ENCODE measurements at places on chromosomes 4 and X. TPM values are rescaled to one million over a fixed set of nuclear protein-coding genes. Genes with fewer than 3 reads are reported as not detected.

Gene MED12
- 65.1 TPM for total RNA-seq

Gene SFRP2
- 126 TPM for total RNA-seq

Gene SLC7A11
- 0.89 TPM for total RNA-seq

Gene LPAR4
- total RNA-seq: 0.80 TPM

Gene STPG2
- total RNA-seq: 1.5 TPM

Gene TRPC5OS
- total RNA-seq: not detected

Gene UGT2B7
- not detected for total RNA-seq

Gene DMP1
- not detected for total RNA-seq

Gene RHOXF2B
- not detected for total RNA-seq

Gene SPANXD
- not detected for total RNA-seq

Gene CSAG2
- not detected for total RNA-seq

- DNase-seq: no peak
Measured at GRCh38 chr4:82801910-82802521, 3.4 kb upstream of the SCD5 start.

DNA sequence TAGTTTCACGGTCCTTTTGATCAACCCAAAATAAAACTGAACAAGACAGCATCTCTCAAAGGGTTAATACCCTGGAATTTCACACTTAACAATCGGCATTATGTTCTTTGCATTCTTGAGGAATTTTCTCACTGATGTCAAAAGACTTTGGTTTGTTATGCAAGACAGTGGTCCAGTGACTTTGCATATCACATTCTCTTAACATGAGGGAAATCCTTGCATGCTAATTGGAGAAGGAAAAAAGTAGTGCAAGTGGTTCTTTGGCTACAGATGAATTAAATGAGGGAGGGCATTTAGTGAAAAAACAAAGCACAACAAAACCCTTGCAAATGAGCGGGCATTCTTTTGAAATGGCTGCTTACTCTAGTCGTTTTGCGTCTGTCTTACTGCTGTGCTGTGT lies 105.1 kb upstream of the LIMCH1 start:
- DNase-seq: no peak

DNA sequence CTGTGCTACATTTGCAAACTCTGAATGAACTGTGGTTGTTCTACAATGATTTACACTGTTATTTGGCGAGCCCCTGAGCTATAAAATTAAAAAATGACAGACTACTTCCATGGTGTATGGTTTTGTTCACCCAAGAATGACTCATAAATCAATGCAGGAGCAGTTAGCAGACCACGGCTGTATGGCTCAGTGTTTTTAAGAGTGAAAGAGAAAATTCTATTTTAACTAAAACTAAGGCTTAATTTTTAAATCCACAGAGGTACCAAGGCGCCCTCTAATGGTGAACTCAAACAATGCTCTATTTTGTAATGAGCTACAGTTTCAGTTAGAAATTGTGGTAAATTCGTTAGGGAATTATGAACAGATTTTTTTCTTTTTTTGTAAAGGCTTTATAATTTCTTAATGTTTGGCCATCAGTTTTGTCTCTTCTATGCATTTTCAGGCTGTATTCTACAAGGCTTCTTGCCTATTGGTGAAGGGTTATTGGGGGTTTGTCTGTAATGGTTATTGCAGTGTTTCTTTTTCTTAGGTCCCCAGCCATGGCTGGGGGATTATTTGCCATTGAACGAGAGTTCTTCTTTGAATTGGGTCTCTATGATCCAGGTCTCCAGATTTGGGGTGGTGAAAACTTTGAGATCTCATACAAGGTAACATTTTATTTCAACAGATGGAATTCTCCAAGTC lies 32.5 kb downstream of the HMGB2 start:
- DNase-seq: no peak

DNA sequence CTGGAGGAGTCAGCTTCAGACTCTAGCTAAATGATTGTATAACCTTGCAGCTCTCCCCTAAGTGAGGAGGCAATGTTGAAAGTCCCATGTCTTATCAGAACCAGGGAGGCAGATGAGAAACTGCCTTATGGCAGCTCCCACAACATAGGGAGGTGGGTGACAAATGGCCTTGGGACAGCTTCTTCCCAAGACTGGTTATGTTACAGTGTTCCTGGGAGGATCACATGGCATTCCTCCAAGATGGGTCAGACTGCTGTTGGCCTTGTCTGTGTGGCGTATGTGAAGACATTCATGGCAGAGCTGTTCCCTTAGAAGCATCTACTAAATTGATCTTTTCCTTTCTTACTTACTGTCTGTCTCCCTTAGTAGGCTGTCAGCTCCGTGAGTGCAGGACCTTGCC lies 42.0 kb downstream of the HPRT1 start:
- no peak for DNase-seq

- no peak for DNase-seq
Measured at GRCh38 chr4:6275898-6276806, 6.5 kb downstream of the WFS1 start.

GRCh38 chr4:41026971-41027370 lies 187.4 kb downstream of the APBB2 start:
- no peak for DNase-seq

- no peak for DNase-seq
Measured at GRCh38 chrX:70196961-70197720, 19.9 kb downstream of the DGAT2L6 start.

DNA sequence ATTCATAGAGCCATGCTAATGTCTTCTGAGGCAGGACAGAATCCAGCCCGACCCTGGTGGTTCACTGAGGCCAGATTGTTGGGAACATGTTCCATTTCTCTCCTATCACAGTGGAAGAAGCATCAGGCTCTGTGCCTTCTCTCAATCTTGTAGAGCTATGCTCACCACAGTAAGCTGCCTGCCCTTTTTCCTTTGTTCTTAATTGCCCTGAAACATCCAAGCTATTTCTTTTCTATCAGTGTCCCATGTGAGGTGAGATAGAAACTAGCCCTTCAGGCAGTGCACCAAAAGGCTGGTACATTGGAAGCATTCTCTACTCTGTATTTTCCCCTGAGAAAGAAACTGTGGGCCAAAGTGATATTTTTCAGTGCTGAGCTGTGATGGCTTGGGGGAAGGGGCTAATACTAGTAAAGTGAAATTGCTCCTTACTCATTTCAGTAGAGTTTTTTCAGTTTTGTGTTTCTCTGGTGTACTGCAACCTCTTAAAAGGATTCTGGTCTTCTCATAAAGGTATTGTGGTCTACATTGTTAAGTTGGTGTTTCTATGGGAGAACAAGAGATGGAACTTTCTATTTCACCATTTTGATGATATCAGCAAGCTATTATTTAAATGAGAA lies 611.2 kb downstream of the RPA4 start:
- no peak for DNase-seq

- no peak for DNase-seq
Measured at GRCh38 chr4:109998867-109999584, 86.3 kb downstream of the EGF start.

GRCh38 chrX:70973221-70973620 lies 42.3 kb upstream of the SLC7A3 start:
- no peak for DNase-seq

- DNase-seq: no peak
Measured at GRCh38 chr4:79852305-79852730, 220.7 kb downstream of the ANTXR2 start.

DNA sequence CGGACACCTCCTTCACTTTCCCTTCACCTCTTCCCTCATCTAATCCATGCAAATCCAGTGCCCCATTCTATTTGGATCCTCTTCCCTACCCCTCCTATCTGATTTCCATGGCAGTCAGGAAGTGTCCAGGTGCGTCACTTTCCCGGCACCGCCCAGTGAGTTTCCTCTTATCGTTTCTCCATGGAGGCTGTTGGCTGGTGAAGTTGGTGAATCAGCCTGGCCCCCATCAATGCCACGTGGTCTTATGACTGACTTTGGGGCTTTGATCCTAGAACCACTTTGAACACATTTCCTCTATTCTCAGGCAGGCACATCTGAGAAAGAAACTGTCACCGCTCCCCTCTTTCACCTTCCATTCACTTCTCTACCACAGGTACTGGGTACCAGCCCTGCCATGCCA lies 137.8 kb downstream of the CEP135 start:
- no peak for DNase-seq

GRCh38 chr4:148118179-148118578 lies 324.0 kb downstream of the NR3C2 start:
- no peak for DNase-seq

DNA sequence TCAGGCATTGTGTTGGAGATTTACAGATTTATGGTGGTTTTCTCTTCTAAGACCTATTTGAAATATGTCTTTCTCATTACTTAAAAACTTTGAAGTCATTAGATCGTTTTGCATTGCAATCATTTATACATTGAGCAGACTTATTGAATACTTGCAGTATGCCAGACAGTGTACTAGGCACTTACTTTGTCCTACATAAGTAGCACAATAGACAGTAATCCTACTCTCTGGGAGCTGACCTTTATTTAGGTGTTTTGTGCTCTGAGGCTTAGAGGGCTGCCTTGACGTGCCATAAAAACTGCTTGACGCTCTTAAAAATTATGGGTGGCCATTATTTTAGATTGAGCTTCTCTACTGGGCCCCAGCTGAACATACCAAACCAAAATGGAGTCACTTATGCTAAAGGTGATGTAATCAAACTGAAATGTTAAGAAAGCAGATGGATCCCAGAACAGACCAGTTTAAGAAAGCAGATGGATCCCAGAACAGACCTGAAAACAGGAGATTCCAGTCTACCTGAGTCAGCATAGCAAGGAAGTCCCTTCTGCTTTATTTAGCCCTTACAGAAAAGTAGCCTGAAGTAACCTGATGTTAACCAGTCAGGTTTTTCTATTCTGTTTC lies 42.4 kb downstream of the PTTG2 start:
- DNase-seq: no peak

DNA sequence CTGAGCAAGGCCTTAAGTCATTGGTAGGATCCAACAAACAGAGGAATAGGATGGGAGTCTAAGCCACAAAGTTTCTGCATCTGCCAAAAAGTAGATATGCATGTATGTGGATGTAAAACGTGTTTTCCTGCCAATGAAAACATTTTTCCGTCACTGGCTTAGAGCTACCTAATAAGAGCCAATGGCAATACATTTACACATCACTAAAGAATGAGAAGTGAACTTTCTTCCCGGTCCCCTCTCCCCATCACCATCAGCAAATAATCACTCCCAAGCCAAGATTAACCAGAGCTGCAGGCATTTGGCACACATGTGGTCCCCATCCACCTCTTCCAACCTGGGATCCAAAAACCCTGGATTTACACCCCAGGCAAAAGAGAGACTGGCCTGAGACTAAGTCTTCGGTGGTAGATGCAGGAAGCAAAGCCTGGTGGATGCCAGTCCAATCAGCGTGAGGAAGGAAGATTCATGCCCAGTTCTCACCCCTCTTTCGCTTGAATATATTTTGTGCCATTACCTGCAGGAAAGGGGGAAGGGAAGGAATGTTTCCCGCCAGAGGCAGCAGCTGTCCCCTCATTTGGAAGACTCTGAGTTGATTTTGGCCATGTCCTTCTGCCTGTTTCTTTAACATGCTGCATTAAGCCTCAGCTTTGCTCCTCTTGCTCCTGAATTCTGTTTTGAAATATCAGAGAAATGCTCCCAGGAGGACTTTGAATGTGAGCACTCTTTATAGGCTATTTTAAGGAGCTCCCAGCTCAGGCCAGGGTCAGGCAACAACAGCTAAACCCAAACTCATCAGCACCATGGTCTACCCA lies 131.4 kb downstream of the CHIC2 start:
- DNase-seq: no peak
